ENCODE measurements at places on chromosomes 3 and 15. TPM values are rescaled to one million over a fixed set of nuclear protein-coding genes. Genes with fewer than 3 reads are reported as not detected.

GPR27 gene
- 3.2 TPM for polyA plus RNA-seq

KNL1 gene
- 9.0 TPM for polyA plus RNA-seq

IQCF5 gene
- polyA plus RNA-seq: not detected

SUCLG2 gene
- 28.2 TPM for polyA plus RNA-seq

ETV5 gene
- 23.1 TPM for polyA plus RNA-seq

VPS33B gene
- 13.8 TPM for polyA plus RNA-seq

POLR2H gene
- 42.2 TPM for polyA plus RNA-seq

CCDC39 gene
- 2.7 TPM for polyA plus RNA-seq

OXTR gene
- polyA plus RNA-seq: 8.8 TPM

CLDN11 gene
- 1.7 TPM for polyA plus RNA-seq

MAP6D1 gene
- 44.8 TPM for polyA plus RNA-seq

CCDC80 gene
- 59.4 TPM for polyA plus RNA-seq

ZMYND10 gene
- 1.4 TPM for polyA plus RNA-seq

TNFSF10 gene
- 7.5 TPM for polyA plus RNA-seq
